Stomach (tissue), 19 donors: ENCODE measurements at places on chromosomes 11 and 22. TPM values are rescaled to one million over a fixed set of nuclear protein-coding genes. Genes with fewer than 3 reads are reported as not detected.

DNA sequence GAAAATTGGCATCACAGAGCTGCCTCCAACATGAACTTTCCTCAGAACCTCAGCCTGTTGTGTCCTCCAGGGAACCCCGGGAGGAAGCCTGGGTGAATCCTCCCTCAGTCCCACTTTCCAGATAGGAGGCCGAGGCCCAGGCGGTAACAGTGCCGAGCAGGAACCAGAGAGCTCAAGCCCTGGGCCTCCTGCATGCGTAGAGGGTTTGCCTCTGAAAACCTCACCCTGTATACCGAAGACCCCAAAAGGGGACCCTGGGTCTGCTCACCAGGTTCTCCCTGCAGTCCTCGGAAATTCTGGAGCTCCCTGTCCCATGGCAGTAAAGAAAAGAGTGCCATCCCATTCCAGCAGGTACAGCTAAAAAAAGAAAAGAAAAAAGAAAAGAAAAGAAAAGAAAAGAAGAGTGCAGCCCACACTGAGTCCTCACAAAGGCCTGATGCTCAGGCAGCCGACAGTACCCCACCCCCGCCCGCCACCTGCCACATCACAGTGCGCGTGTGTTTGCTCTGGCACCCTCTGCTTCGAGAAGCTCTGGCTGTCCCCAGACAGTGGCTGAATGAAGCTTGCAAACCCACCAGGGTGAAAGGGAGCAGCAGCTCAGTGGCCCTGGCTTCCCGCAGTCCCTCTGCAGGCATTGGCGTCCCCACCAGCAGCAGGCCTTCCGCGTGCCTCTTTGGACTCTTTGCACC, 28.4 kb upstream of the FADD start:
- no peak overlapping the region for H3K4me3 ChIP-seq
- H3K27me3 ChIP-seq, result no peaks in the 10 kb centered on the region
- no peaks in the 10 kb centered on the region for H3K4me1 ChIP-seq
- no peak for DNase-seq

DNA sequence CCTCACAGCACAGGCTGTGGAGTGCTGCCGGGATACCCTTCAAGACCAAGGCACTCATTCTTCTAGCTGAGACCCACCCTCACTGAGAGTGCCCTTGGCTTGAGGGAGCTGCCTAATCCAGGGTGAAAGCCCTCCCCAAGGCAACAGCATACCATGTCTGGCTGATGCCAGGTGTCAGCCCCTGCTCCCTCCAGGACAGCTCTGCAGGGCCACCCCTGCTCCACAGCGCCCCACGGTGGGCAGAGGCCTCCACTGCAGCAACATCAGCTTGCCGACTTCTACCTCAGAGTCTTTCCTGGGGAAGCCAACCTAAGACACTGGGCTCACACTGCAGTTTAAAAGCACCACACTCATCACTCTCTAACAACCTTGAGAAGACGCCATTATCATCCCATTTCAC, 29.0 kb downstream of the TTLL1 start:
- H3K4me1 ChIP-seq, result no peaks in the 10 kb centered on the region
- no peaks in the 10 kb centered on the region for H3K27me3 ChIP-seq
- peak; percentile 30 for DNase-seq
- no peak overlapping the region for H3K27ac ChIP-seq
- H3K36me3 ChIP-seq, result peaks cover 62% of the 10 kb centered on the region

GRCh38 chr11:22787551-22788162, 41.9 kb downstream of the SVIP start:
- H3K4me3 ChIP-seq, result no peak overlapping the region
- H3K27ac ChIP-seq, result no peak overlapping the region
- H3K36me3 ChIP-seq, result no peaks in the 10 kb centered on the region

DNA sequence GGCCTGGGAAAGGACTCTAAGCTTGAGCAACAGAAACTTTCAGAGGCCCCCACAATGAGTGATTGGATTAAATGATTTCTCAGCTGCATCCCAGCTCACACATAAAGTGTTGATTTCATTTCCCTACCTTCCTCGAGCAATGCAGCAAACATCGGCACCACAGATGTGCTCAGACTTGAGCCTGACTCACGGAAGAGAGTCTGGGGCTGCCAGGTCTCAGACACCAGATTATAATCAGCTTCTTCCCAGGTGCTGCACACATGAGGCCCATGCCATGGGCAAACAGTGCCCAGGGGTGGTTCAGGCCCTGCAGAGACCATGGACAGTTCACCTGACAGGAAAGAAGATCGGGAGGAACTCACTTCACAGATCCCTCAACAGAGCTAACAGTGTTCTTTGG, 226.6 kb upstream of the TENM4 start:
- H3K4me1 ChIP-seq, result no peaks in the 10 kb centered on the region
- DNase-seq, result no peak
- no peaks in the 10 kb centered on the region for H3K36me3 ChIP-seq
- H3K27ac ChIP-seq, result no peak overlapping the region

The OR4A47 gene
- total RNA-seq, result not detected

DNA sequence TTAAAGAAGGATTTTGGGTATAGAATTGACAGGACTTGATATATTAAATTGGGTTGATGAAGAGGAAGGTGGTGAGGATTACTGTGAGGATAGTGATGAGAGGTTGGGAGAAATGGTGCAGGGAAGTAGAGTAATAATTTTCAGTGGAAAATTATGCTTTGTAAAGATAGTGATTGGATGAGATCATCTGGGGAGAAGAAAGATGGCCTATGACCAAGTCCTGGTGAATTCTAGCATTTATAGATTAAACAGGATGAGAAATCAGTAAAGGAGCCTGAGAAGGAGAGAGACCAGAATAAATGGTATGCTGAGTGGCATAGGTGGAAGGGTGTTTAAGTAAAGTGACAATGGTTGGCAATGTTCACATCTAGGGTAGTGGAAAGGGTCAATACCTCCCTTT, 15.0 kb downstream of the IPO7 start:
- no peak for DNase-seq
- no peak overlapping the region for H3K4me3 ChIP-seq
- H3K36me3 ChIP-seq, result peaks cover 12% of the 10 kb centered on the region
- H3K4me1 ChIP-seq, result peaks cover 55% of the 10 kb centered on the region
- H3K27ac ChIP-seq, result no peak overlapping the region

DNA sequence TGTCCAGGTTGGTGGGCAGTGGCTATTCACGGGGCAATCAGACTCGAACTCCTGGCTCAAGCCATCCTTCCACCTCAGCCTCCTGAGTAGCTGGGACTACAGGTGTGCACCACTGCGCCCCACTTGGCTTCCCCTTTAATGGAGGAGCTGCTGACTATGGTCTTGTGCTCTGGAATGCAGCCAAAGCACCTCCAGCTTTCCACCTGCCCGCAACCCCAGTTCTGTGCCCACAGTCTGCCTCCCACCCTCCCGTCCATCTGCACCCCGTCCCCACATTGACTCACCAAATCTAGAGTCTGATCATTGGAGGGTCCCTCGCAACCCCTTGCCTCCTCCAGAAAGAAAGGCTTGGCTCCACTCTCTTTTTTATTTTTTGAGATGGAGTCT, 41.0 kb downstream of the KCNJ4 start:
- no peak overlapping the region for H3K27ac ChIP-seq
- peaks cover 16% of the 10 kb centered on the region for H3K27me3 ChIP-seq
- peaks cover 13% of the 10 kb centered on the region for H3K4me1 ChIP-seq
- no peak overlapping the region for H3K4me3 ChIP-seq

The RBMXL2 gene
- total RNA-seq, result 0.18 TPM

The PDE2A gene
- 121 TPM for total RNA-seq

DNA sequence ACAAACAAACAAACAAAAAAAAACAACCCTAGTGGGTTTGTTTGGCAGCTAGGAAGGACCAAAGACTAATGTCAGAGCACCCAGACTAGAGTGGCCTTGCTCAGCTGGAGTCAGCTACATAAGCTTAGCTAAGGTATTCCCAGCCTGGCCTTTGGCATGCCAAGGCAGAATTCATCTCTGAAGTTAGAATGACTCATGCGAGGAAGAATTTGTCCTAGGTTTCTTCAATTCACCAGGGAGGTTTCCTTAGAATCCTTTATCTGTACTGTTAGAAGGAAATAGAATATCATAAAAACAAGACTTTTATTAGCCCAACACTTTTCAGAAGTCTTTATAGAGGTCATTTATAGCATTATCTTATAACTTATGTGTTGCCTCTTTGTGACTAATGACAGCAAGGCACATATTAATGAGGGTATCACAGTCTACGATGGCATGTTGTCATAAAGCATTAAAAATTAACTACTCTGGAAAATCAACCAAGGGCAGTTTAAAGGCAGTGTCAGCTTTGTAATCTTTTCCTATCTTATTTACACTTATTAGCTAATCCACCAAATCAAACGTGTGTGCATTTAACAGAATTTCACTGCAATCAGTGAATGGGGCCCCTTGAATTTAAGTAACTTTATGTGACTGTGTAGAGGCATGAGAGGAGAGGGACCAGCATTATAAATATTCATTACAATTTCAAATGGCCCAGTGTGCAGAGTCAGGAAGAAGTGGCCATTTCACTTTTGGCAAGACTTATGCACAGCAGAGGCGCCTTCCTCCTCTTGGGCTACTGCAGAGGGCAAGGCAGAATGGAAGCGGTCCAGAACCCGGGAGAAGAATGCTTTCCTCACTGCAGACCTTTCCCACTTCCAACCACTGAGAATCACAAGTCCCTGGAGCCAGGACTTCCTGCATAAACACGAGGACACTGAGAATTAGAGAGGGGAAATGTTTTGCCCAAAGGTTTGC, 36.3 kb downstream of the SLC5A1 start:
- peak overlapping the region; percentile 53 for H3K27ac ChIP-seq
- H3K36me3 ChIP-seq, result no peaks in the 10 kb centered on the region
- H3K27me3 ChIP-seq, result no peaks in the 10 kb centered on the region
- no peaks in the 10 kb centered on the region for H3K4me1 ChIP-seq

DNA sequence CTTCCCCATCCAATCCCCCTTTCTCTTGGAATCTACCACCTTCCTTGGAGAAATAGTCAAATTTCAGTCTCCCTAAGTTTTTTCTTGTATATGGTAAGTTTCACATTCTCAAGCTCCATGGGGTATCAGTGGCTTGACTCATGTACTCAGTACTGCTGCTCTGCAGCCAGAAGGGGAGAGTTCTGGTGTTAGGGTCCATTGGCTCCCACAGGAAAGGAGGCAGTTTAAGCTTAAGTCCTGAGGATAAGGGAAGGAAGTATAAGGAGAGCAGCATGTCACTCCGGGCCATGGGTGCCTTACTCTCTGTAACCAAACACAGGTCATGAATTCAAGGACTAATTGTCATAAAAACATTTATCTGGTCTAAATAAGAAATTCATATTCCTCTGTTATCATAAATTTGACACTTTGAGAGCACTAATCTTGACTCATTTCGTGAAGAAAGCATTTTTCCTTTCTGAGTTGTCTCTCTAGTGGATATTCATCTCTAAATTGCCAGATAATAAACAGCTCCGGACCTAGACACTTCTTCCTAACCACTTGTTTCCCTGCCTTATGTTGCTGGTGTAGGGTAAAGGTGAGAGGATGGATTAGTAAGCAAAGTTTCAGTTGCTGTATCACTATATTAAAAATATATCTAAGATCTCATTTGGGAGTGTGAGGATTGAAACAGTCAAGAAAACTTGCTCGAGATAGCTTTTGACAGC, 20.1 kb upstream of the SORL1 start:
- H3K27me3 ChIP-seq, result no peaks in the 10 kb centered on the region
- no peaks in the 10 kb centered on the region for H3K36me3 ChIP-seq
- no peak overlapping the region for H3K4me3 ChIP-seq
- H3K4me1 ChIP-seq, result peaks cover 8% of the 10 kb centered on the region
- no peak for DNase-seq
- no peak overlapping the region for H3K27ac ChIP-seq

The IL18 gene
- 9.6 TPM for total RNA-seq

The MS4A7 gene
- total RNA-seq, result 43.3 TPM

DNA sequence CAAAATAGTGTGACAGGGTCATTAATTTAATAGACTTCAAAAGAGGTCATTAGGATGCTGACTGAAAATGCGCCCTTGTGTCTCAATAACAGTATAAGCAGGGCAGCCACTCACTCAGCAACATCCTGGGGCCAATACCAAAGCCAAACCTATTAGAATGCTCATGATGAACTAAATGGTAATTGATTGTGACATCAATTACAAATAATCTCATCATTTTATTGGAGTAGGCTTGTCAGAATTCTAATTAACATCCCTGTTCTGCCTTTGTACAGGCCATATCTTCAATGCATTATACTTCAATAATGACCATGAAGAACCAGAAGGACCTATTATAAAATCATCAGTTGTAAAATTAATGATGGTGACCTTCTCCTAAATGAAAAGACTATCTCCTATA, 64.2 kb downstream of the DNAJC24 start:
- DNase-seq, result no peak
- no peak overlapping the region for H3K4me3 ChIP-seq
- peaks cover 38% of the 10 kb centered on the region for H3K36me3 ChIP-seq
- no peak overlapping the region for H3K27ac ChIP-seq

- peak; percentile 54 for DNase-seq
- H3K36me3 ChIP-seq, result no peaks in the 10 kb centered on the region
- H3K27me3 ChIP-seq, result no peaks in the 10 kb centered on the region
These were observed 74.7 kb downstream of the SC5D start for GRCh38 chr11:121367001-121367843.

GRCh38 chr11:20056109-20056949, 103.9 kb downstream of the DBX1 start:
- no peak overlapping the region for H3K27ac ChIP-seq
- no peaks in the 10 kb centered on the region for H3K27me3 ChIP-seq
- no peak for DNase-seq

The RAB36 gene
- 0.73 TPM for total RNA-seq

- no peak for DNase-seq
- no peaks in the 10 kb centered on the region for H3K4me1 ChIP-seq
These were observed 24.1 kb upstream of the APLNR start for GRCh38 chr11:57260937-57261783.

GRCh38 chr11:119709171-119709570, 19.8 kb downstream of the NECTIN1 start:
- H3K4me1 ChIP-seq, result peaks cover 12% of the 10 kb centered on the region
- H3K27me3 ChIP-seq, result no peaks in the 10 kb centered on the region
- H3K4me3 ChIP-seq, result no peak overlapping the region
- H3K27ac ChIP-seq, result no peak overlapping the region

The TMEM86A gene
- not detected for total RNA-seq

GRCh38 chr11:2247496-2247895, 22.9 kb downstream of the ASCL2 start:
- no peak overlapping the region for H3K4me3 ChIP-seq
- H3K27ac ChIP-seq, result no peak overlapping the region
- no peak for DNase-seq
- no peaks in the 10 kb centered on the region for H3K36me3 ChIP-seq

The SPCS2 gene
- 44.9 TPM for total RNA-seq

DNA sequence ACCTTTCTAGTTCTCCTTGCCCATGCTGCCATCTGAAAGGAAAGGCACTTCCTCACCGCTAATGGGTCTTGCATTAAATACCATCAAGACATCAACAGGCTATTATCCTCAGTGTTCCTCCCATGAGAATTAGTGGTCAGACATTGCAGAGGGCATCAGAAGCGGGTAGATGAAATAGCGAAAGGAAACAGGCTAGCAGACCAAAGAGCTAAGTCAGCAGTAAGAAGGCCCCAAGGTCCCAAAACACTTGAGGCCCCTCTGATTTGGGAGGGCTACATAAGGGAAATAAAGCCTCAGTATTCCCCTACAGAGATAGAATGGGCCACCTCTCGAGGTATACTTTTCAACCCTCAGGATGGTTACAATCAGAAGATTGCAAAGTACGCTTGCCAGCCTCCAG, 12.9 kb downstream of the KCNJ11 start:
- H3K27ac ChIP-seq, result no peak overlapping the region
- DNase-seq, result no peak
- no peaks in the 10 kb centered on the region for H3K27me3 ChIP-seq
- H3K4me1 ChIP-seq, result no peaks in the 10 kb centered on the region
- H3K4me3 ChIP-seq, result no peak overlapping the region

The HMOX1 gene
- 7.0 TPM for total RNA-seq

- no peaks in the 10 kb centered on the region for H3K4me1 ChIP-seq
- H3K36me3 ChIP-seq, result no peaks in the 10 kb centered on the region
- no peaks in the 10 kb centered on the region for H3K27me3 ChIP-seq
- no peak for DNase-seq
- H3K4me3 ChIP-seq, result no peak overlapping the region
These were observed 410.3 kb downstream of the BRD1 start for GRCh38 chr22:49417326-49417725.

The GGTLC2 gene
- total RNA-seq, result not detected

The GSTT2B gene
- not detected for total RNA-seq

The GNG3 gene
- total RNA-seq, result not detected
